Suppressor macrophage (primary cell): ENCODE measurements at places on chromosomes 2 and 18.
A peak's percentile ranks its signal among the peaks of the same experiment; 100 is the strongest.

DNA sequence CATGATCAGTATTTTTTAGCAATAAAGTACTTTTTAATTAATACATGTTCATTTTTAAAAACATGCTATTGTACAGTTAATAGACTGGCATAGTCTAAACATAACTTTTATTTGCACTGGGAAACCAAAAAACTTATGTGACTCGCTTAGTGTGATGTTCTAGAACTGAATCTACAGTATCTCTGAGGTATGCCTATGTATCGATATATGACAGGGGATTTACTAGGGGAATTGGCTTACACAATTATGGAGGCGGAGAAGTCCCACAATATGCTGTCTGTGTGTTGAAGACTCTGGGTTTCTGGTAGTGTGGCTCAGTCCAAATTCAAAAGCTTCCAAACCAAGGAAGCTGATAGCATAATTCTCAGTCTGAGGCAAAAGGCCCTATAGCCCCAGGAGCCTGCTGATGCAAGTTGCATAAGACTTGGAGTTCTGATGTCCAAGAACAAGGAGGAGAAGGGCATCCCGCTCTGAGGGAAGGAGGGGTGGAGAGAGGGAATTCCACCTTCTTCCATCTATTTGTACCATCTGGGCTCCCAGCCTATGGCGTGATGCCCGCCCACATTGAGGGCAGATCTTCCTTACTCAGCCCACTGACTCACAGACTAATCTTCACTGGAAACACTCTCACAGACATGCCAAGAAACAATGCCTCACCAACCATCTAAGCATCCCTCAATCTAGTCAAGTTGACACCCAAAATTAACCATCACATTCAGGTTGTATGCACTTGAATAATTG, 27.5 kb downstream of the ZNF638 start:
- no peak for DNase-seq

DNA sequence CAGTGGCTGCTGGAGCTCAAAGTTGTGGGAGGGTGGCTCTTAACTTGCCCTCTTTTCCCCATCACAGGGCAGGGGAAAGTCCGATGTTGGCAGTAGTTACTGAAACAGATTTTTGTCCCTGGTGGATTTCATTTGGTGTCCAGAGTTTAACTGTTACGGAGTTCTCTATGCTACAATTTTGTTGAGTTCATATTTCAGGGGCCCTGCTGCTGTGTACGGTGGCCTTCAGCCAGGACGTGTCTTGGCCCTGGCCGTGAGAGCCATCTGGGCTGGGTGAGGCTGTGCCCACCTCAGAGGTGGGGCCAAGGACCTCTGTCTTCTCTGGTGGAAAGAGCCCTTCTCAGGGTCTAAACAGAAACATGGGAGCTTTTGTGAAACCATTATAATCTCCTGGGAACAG, 67.4 kb downstream of the SH3YL1 start:
- no peak for DNase-seq

DNA sequence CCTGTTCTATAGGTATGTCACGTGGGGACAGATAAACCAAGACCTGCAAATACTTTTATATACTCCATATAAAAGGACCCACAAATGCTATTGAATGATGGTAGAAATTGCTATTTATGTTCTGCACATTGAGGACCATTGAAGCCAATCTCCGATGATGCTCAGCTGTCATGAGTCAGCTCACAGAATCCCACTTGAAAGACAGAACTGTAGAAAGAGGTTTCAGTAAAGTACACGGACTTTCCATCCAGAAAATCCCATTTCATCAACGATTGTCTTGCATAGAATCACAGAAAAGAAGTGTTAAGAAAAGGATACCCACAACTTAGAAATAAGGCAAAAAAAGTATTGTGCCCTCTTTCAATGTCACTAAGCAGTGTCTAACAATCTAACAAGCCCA, 169.0 kb upstream of the COPS8 start:
- no peak for DNase-seq

GRCh38 chr2:150373374-150373773, 114.1 kb downstream of the RND3 start:
- DNase-seq, result no peak

GRCh38 chr2:233117351-233117750, 57.2 kb downstream of the INPP5D start:
- DNase-seq, result no peak

- no peak for DNase-seq
These were observed 126.4 kb downstream of the SMAD7 start for GRCh38 chr18:48824231-48824970.

DNA sequence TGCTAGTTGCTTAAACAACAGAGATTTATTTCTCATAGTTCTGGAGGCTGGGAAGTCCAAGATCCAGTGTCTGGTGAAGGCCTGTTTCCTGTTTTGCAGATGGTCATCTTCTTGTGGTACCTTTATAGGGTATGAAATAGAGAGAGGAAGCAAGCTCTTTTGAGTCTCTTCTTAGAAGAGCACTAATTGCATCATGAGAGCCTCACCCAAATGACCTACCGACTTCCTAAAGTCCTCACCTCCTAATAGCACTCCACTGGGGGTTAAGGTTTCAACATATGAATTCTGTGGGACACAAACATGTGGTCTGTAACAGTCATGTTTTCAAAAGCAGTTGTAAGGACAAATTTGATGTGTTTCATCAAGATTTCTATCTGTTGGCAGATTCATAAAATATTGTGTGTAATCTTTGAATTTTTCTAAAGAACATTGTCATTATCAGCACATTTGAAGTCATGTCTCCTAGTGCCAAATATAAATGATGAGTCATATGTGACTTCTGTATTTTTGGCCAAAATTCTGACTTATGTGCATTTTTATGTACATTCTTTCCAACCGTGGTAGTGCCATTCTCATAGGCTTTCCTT, 45.3 kb downstream of the CD28 start:
- DNase-seq, result peak; percentile 77

- no peak for DNase-seq
These were observed 158.0 kb downstream of the CELF4 start for GRCh38 chr18:37407571-37407970.

- DNase-seq, result no peak
These were observed 12.9 kb downstream of the HTR2B start for GRCh38 chr2:231111987-231112386.

DNA sequence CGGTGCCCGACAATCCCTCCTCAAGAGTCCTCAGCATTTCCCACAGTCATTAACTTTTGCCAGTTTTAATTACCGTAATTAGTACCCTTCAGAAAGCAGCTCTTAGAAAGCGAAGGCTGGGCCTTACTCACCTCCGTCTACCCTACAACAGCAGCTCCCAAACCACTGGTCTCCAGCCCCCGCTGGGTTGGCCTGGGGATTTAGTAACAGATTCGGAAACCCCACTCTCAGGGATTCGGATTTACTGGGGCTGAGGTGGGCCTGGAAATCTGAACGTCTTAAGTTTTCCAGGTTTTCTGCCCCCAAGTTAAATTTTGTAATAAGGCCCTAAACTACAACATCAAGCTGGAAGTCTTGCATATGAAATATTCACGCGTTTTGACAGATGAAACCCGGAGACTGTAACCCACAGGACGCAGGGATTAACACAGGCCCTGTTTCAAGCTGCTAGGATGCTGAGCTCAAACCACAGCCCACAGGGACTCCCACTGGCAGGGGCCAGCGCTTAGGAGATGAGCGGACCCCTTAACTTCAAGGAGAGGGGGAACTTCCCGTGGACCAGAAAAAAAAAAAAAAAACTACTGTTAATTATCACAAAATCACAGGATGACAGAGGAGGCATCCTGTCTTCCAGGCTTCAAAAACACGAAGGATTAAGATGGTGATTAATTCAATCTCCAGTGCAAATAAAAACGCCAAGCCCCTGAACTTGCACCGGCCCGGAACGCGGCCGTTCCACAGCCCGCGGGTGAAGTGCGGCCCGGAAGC, 985 bp downstream of the ILKAP start:
- no peak for DNase-seq

DNA sequence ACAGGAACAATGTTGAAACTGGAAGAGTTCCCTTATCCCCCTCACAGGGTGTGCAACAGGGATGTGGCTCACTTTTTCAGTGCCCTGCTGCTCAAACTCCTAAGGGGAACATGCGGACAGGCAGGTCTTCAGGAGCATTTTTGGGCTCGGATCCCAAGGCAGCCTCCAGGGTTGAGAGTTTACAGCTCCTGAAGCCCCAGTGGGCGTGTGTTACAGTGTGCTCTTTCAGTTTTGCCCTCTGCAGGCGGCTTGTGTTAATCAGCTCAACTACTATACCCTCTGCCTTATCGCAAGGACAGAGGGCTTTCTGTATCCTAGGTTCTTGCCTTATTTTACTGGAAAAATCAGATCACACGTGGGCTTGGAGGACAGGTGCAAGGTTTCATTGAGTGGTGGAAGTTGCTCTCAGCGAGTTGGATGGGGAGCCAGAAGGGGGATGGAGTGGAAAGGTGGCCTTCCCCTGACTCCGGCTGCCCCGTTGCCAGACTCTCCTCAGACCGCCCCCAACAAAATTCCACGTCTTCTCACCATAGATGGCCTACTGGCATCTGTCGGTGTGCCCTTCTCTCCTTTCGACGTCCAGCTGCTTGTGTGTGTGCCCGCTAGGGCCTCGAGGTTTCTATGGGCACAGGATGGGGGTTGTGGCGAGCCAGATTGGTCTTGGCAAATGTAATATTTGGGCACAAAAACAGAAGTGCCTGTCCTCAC, 541.9 kb downstream of the TMX3 start:
- DNase-seq, result no peak

DNA sequence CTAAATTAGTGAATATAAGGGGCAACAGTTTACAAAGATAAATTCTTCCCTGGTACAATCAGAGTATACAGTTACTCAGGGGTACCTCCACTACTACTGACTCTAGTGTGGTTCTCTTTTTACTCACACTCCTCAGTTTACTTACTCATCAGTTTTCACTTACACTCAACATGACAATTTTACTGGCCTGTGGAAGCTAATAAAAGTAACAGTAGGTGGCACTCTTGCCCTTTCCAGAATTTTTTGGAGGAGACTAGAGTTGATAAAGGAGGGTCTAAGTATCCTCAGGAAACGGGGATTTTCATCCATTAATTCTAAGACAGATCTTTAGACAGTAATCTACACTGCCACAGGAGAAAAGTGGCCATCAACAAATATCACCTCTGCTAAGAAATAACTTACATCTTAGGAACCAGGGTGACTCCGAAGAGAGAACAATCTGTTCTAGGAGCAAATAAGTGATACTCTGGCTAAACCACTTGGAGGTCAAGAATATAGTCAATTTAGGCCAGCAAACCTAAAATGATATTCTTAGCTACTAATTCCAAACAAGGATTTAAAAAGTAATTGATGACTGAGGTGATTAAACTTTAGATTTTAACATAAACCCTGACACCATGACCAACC, 61.3 kb downstream of the ATL2 start:
- DNase-seq, result peak; percentile 74

DNA sequence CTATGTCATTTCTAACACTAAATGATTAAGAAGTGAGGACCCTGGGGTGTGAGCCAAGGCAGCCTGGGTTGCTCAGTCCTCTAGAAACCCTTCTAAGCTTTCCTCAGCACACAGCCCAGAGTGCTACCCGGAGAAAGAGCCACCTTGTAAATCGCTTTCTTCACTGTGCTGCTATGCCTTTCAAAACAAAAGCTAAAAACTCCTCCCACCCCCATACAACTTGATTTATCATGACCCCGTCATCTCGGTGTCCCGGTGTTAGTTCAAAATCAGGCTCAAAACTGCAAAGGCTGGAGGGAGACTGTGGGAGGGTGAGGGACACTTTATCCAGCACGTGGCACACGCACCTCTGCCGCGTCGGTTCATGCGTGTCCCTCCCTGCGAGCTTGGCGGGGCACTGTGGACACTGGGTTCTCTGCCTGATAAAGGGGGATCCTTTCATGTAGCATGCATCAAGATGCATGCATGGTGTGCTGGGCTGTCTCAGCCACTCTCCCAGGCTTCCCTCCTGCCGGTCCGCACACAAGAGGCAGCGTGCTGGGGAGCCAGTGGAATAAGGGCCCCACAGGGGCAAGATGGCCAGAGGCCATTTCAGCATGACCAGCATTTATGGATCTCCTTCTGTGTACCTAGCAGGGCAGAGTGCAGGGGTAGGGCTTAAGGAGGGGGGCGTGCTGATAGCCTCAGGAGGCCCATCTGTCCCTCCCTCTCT, 170.4 kb downstream of the SMAD7 start:
- DNase-seq, result no peak

GRCh38 chr2:82968358-82968757, 1490.7 kb downstream of the SUCLG1 start:
- no peak for DNase-seq

DNA sequence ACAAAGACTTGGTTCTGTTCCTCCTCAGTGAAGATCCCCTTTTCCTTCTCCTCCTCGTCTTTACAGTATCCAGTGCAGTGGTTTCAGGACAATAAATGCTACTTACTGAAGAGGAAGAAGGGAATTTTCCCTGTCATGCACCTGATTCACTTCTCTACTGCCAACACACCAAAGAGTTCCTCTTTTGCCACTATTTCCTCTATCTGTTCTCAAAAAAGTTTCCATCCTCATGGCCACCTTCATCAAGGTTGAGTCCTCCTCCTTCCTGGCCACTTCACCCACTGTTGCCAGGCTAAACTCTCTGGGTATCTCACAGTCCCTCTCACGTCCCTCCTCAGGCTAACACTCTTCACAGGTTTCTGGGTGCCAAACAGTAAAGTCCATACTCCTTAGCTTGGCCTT, 41.7 kb downstream of the PLEKHM3 start:
- DNase-seq, result peak; percentile 59

DNA sequence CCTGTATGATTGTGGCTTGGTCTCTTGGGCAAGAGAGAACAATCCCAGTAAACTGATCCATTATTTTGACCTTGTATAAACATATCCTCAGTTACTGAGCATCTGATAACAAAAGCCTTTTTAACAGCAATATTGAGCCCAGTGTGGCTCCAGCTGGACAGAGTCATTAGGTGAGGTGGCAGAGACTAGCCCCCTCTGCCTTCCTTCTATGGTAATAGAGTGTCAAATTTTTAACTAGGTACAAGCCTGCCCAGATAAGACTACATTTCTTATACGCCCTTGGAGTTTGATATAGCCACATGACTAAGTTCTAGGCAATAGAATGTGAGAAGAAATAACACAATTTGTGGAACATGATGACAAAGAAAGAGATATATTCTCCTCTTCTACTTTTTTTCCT, 56.2 kb downstream of the HNMT start:
- no peak for DNase-seq

GRCh38 chr2:174544156-174544555, 53.4 kb downstream of the WIPF1 start:
- no peak for DNase-seq

DNA sequence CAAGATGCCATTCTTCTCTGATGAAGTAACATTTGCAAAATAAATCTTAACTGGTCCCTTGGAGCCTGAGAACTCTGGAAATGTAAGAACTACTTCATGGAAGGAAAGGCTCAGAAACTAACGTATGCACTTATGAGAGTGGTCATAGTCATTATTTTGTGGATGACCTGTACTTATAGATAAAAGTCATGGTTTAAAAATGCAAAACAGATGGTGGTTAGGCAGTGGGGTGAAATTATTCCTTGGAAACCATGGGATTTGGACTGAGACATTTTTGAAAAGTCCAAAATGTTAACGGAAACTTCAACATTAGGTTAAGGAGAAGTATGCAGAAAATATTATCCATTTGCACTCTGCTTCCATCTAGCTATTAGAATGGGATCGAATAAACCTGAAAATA, 223.0 kb downstream of the ICOS start:
- DNase-seq, result no peak

GRCh38 chr2:64338910-64339500, 115.0 kb upstream of the LGALSL start:
- DNase-seq, result no peak
